ENCODE measurements at places on chromosomes 16 and 17.

- peak; percentile 24 for DNase-seq
Observed at GRCh38 chr16:58499615-58500351, at the start of gene NDRG4. NDRG4 (plus strand) TSS chr16:58500143; CDS start chr16:58500249, 106 bp downstream.

DNA sequence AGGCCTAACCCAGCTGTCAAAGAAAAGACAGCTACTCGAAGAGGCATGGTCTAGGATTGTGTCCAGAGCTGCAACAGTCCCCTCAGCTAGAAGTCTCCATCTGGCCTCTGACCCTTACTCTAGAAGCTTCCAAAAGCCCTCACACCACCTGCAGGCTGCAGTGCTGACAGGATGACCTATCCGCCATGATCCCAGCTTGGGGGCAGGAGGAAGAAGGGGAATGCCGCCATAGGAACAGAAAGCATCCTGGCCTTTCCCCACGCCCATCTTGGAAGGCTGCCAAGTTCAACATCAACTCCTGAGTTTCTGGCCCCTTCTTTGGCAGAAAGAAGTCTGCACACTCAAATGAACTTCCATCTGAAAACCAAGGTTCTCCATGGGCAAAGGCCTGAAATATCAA, 3.1 kb upstream of the KRT36 start:
- DNase-seq = no peak

DNA sequence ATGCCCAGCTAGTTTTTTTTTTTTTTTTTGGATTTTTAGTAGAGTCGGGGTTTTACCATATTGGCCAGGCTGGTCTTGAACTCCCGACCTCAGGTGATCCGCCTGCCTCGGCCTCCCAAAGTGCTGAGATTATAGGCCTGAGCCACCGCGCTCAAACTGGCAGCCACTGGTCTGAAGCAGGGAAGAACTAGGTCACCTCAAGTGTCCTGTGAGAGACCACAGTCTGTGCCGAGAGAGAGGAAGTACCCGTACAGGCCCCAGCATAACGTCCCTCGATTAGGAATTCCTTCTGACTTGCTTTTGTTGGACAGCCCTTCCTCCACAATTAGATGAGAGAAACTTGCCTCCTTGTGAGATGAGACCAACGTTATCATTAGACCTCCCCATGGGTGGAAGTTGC, 13.7 kb upstream of the CD300E start:
- DNase-seq = no peak

GRCh38 chr17:57524839-57525568, 220.1 kb downstream of the CCDC182 start:
- no peak for DNase-seq

DNA sequence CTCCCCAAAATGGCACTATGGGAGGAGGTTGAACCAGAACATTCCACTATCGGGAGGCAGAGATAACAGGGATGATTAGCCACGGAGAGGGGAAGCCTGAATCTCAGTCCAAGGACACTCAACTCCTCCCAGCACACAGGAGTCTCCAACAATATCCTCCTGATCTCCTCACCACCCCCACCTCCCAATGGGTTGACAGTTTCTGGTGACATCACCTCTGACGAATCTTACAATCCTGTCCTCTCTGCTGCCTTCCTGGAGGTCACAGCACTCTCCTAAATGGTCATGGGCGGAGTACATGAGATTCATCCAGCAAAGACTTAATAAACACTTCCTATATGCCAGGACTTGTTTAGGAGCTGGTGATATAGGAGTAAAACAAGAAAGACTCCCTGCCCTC, 80.9 kb downstream of the SLC6A2 start:
- no peak for DNase-seq
